GM04503 (cell line): ENCODE measurements at places on chromosomes 1 and 21.

GRCh38 chr1:111419037-111419436 is 8.5 kb downstream of the OVGP1 start:
- DNase-seq = no peak

DNA sequence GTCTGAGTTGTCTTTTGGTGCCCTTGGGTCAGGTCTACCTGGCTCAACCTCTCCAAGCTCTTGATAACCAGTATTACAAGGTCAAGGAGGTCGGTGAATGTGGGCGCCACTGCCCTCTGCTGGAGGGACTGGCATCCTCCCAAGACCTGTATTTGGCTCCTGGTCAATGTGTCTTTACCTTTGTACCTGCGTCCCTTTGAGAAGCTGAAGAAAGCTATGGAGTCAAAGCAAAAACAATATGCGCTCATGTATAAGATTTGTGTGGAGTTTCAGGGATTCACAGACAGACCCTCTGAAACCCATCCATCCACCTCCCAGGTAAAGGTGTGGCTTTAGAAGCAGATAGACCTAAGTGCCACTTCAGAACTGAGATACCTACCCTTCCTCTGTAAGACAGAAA is 61.8 kb upstream of the NBL1 start:
- DNase-seq = no peak

GRCh38 chr21:14547834-14548513 is 1.9 kb upstream of the SAMSN1 start:
- no peak for DNase-seq

GRCh38 chr1:109379422-109379821 is 18.3 kb downstream of the SORT1 start:
- DNase-seq = no peak

DNA sequence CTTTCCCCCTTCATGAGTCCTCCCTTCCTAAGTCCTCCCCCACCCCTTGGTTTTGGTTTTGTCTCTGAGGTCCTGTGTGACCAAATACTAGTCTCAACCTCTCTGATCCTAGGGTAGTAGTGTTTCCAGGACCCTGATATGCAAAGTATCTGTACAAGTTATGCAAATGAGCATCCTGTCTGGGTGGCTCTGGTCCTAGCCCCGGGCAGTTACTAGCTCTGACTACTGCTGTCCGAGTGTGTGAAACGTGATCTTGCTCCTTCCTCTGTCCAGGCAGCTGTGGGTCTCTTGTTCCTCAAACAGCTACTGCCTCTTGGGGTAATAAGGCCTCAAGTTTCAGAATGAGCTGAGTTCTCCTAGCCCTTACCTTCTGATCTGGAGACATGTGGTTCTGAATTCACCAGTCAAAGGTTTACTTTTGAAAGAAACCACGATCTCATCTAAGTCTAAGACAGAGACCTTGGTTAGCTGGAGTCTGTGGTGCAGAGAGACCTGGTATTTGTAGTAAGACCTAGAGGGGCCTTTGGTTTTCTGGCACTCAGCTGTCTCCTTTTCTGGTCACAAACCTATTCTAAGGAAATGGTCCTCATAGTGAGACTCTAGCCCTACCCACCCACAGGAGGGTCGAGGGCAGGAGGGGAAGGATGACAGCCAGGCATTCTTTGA is 31.0 kb upstream of the IL19 start:
- no peak for DNase-seq

DNA sequence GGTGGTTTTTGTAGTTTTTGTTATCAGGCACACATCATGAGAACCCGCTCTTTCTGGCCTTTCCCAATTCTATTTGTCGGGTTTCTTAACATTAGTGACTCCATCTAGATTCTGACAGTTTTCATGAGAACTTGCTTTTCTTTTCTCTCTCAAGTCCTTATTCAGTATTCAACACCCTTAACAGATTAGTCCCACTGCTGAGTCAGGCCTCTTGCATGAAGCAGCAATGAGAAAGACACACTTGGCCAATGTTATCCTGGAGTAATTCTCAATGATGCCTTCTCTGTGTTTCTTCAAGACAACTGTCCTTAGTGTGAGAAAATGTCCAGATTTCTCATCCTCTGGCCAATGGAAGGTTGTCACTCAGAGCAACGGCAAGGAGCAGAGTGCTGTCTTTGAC is 11.3 kb downstream of the FMO2 start:
- no peak for DNase-seq

GRCh38 chr1:221687836-221688487 is 53.9 kb downstream of the DUSP10 start:
- DNase-seq = no peak

DNA sequence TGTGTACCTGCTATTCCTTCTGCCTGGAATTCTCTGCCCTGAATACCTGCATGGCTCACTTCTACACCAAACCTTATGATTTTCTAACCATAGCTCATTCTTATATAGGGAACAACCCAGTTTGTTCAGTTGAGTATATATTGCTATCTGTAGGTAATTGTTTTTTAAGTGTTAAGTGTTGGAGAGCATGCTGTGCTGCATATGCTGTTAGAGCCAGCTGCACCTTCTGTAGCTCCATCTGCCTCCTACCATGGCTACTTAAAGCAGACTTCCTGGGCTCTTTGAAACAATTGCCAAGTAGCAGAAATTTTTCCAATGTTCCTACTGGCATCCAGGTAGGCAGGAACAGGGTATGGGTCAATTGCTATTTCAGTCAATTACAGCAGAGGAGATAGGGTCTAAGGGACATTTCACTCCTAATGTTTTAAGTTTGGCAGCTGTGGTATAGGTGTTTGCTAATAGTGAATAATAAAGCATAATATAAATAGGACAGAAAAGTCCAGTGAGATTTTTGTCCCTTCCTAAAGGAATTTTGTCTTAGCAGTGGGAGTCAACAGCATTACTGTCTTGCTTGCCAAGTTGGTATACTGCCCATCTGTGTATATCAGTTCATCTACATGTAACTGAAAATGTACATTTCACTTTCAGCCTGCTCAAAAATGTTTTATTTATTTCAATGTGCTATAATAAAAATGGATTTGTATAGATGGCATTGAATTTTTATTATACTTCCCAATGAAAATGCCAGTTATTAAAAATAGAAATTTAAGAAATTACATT is 34.0 kb upstream of the C1orf115 start:
- DNase-seq = no peak

DNA sequence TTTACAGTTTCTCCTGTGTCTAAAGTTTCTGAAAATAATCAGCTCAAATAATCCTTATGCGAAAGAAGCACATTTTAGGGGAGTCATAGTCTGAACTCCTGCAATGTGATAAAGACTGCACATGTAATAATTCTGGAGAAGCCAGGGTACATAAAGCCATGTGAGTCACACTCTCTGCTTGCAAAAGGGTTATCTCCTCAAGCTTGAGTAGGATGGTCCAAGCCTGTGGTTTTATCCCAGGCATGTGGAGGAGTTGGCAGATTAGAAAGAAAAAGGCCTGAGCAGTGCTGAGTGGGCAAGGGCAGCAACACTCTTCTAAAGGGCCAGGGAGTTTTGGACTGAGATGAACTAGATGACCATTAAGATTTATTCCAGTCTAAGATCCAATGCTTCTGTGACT is 220.4 kb downstream of the RHOU start:
- DNase-seq = no peak

DNA sequence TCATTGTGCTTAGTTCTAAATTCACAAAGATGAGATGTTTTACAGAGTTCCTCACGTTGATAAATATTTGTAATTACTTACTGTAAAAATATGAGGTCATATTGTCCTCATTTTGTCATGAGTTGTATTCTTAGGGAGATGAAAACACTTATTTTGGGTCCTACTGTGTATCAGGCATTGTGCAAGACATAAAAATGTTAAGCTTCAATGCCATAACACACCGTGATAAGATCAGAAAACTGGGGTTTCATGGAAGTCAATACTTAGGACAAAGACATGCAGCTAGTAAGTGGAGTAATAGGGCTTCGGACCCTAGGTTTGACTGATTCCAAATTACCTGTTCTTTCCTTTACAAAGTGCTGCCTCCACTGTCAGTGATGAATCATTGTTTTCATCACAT is 720.7 kb upstream of the ZP4 start:
- no peak for DNase-seq

GRCh38 chr21:37460196-37460595 is 93.6 kb downstream of the DYRK1A start:
- DNase-seq = no peak

GRCh38 chr1:65039066-65039465 is 72.7 kb upstream of the JAK1 start:
- DNase-seq = no peak

DNA sequence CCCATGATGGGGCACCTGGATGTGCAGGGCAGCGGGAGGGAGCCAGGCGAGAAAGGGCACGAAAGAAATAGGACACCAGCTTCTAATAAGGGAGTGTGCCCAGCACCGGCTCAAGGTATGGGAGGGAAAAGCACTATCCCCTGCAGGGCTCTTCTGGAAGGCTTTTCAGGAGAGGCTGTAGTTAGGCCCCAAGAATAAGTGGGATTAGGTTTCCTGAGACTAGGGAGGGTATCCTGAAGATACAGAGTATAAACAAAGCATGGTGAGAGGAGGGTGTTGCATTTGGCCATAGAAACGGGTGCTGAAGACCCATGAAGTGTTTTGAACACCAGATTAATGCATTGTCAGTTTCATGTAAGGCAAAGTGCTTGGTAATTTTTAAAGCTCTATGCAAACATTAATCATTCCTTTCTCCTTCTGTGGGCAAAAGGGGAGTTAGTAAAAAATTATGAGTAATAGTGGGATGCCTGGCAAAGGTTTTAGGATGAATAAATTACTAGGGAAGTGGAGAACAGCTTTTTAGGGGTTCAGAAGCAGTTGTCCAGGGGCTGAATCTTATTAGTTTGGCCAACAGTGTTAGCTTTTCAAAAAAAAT is 74.0 kb downstream of the SYT6 start:
- DNase-seq = no peak

GRCh38 chr1:25037174-25038074 is 107.3 kb upstream of the RUNX3 start:
- DNase-seq = no peak

DNA sequence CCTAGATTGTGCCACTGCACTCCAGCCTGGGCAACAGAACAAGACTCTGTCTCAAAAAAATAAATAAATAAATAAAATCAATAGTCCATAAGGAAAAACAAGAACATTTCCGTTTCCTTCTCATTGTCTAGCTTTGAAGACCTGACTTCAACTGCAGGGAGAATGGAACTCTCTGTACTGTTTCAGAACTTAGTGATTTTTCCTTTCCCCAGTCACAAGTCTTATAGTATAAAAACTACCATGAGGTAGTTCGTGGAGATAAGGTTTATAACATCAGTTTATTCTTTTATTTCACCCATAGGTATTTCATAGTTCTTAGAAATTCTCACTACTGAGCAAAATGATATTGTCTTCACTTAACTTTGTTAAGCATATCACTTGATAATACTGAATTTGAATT is 11.4 kb upstream of the RWDD3 start:
- no peak for DNase-seq

DNA sequence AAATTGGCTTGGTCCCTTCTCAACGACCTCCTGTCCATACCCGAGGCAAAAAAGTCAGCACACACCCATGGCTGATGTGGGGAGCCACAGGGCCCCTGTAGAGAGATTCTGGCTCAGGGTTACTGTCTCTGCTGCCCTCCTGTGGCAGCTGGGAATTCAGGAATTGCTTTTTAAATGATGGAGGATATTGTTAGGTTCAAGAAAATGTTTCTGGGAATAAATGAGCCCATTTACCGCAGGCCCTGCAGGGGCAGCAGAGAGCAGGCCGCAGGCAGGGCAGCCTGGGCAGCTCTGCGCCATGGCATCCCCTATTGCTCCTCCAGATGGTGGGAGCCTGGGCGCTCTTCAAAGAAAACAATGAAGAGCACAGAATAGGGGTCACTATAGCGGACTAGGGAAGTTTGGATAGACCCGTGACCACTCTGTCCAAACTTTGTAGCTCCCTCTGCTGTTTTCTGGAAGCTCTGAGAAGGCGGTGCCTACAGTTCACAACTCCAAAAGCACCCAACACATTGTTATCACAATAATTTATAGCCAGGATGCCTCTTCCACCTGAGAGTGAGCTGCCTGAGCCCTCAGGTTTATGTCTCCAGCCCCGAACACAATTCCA is 201.1 kb downstream of the BACH1 start:
- DNase-seq = no peak

- no peak for DNase-seq
These were observed 61.7 kb upstream of the USP24 start for GRCh38 chr1:55276671-55277376.

- no peak for DNase-seq
These were observed 5.4 kb downstream of the PSEN2 start for GRCh38 chr1:226875641-226876295.

- DNase-seq = peak; percentile 19
These were observed 32.3 kb downstream of the AGT start for GRCh38 chr1:230681599-230681998.

DNA sequence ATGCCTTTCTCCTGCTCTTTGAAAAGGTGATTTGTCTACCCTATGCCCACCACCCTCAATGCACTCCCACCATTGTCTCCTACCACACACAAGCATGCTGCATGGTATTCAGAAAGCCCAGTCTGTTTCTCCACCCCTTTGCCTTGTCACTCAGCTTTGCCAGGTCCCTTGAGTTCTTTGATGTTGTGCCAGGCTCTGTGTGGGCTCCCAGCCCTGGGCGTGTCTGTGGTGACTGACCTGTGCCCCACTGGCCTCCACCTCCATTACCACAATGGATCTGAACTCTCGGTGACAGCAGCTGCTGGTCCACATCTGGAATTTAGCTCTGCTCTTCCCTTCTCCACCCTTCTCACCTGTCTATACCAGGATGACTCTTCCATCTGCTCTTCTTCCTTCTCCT is 34.9 kb downstream of the ATP2B4 start:
- no peak for DNase-seq

- DNase-seq = no peak
These were observed 83.6 kb downstream of the CAMTA1 start for GRCh38 chr1:6868660-6869380.

DNA sequence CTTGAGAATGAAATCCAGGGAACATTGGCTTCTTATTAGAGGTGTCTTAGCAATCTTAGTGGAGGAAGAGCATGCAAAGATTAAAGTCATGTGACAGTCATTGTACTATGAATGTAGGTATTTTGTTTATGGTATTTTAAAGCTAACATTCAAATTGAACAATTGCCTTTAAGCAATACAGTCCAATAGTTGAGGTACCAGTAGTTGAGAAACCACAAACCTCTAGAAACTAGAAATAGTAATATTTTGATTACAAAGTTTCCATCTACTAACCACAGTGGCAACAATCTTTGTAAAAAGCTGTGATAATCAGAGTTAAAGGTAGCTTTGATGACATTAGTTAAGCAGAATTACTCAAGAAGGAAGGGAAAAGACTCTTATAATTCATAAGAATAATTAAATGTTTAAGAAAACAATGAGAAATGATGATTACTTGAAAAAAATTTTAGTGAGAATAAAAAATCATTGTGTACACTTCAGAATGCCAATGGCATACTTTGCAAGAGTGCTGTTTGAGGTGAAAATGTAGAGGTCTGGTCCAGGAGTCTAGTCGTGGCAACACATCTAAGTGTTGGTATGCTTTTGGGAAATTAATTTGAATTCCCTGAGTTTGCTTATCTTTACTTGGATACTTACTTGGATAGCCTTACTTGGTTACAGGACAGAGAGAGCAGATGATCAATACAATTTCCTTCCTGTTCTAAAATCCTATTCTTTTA is 104.9 kb upstream of the PTGFR start:
- DNase-seq = no peak
